ENCODE measurements at places on chromosomes 1 and 21.

DNA sequence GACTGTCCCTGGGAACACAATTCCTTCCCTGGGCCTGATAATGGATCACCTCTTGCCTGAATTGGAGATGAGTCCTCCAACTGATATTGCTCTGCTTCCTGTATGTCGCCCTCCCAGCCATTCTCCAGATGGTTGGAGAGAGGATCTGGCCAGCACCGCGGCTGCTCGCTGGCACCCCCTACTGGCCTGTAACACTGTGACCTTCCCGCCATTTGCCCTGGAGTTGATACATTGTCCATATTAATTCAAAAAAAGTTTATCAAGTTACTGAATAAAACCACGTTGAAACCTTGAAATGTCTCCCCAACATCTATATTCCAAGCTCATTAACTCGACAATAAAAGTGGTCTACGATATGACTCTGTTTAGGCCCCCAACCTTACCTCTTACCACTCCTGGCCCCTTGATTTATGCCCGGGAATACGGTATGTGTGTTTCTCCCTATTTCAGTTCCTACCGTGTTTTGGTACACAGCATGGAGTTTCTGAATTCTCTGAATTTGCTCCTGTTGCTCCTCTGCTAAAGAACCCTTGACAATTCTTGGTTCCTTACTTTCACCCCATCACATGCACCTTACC is 241.8 kb upstream of the KIAA0040 start:
- no peak for DNase-seq

DNA sequence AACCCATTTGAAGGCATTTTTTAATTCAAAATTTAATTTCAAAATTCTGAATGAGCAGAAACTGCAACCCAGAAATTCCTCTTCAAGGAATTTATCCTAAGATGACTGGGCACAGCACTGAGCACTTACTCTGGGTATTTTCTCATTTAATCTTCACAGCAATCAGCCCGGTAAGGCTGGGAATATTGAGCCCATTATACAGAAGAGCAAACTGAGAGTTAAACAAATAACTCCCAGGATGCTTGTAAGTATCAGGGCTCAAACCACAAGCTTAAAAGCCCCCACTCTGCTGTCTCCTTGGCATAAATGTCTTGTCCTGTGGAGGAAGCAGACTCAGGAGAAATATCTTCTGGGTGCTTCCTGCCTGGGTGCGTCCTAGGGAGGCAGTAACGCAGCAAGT is 53.0 kb upstream of the SPOCD1 start:
- DNase-seq: no peak

DNA sequence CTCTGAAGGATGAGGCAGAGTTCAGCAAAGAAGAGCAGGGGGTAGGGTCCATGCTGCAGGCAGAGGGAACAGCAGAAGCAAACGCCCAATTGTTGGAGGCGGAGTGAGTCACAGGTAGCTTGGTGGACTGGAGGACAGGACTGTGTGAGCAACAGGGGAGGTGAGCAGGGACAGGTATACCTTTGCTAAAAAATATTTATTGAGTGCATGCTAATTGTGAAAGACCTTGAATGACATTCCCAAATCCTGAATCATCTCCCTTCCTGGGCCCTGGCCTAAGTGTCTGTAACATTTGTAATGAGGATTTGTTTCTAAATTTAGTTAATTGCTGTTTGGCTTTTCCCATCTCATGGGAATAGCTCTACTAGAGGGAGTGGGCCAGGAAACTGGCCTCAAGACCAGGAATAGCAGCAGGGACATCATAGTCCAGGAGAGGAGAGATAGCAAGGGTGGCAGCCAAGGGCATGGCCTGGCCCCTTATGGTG is 123.7 kb downstream of the FOXD2 start:
- no peak for DNase-seq

- DNase-seq: no peak
Measured at GRCh38 chr1:180425952-180426351, 76.4 kb downstream of the ACBD6 start.

- DNase-seq: no peak
Measured at GRCh38 chr1:241840164-241840563, 7.8 kb upstream of the EXO1 start.

DNA sequence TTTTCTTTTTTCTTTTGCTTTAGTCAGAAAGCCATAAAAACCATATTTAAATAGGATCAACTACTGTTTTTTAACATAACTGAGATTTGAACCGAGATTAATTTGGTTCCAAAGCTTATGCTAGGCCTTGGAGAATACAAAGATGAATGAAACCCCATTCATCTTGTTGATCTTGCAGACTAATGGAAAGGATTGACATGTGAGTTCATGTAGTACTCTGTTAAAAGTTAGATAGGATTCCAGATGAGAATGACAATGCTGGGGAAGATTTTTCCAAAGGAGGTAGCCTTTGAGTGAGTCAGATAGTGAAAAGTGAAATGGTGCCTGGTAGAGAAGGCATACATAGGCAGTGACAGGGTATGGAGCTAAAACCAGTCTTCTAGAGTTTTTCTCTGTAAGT is 22.7 kb downstream of the RBM15 start:
- no peak for DNase-seq

- no peak for DNase-seq
Measured at GRCh38 chr1:212743901-212744475, 44.3 kb upstream of the BATF3 start.

GRCh38 chr1:204289280-204289679 is 70.4 kb downstream of the PLEKHA6 start:
- no peak for DNase-seq
